ENCODE measurements at places on chromosomes 3 and 15. TPM values are rescaled to one million over a fixed set of nuclear protein-coding genes. Genes with fewer than 3 reads are reported as not detected.

GRCh38 chr15:92243227-92243626 lies 150.5 kb upstream of the ST8SIA2 start:
- DNase-seq = no peak

DNA sequence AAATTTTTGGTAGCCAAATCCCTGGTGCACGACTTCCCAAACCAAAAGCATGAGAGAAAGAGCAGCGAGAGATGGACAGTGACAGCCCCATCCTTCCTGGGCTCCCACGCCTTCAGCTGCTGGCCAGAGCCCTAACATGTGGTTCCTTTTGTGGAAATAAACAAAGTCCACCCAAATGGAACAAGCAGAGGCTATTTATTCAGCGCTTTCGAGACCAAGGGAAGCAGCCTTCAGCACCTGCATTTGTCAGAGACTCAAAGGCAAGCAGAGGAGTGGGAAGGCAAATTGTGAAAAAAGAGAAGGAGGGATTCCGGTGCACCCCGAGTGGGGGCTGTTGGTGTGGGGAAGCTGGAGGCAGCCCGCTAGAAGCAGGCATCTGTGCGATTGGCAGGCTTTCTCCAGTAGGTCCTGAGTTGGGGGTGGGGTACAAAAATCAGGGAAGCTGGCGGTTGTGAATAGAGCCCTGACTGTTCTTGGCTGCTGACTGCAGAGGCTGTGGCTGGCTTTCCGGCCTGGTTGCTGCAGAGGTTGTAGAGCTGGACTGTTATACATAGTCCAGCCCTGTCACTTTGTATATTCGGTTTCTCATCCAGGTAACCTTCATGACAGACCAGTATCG lies 427.2 kb downstream of the OCA2 start:
- DNase-seq = no peak

RTP1 gene
- not detected for polyA plus RNA-seq

MYZAP gene
- polyA plus RNA-seq = 7.2 TPM

DNA sequence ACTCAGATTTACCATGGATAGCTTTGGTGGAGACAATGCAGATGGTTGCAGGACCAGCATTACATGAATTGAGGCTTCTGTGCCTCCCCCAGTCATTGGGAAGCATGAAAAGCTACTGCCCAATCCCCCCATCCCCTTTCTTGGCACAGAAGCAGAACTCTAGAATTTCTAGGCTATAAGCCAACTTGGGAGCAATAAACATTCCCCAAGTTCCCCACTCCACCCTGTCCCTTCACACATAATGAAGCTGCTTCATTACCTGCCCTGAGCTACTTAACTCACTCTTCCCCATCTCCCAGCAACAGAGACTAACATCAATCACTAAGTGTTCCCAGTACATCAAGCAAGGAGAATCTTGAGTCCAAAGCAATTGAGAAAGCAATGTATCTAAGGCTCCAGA lies 164.5 kb downstream of the RORA start:
- no peak for DNase-seq

DNA sequence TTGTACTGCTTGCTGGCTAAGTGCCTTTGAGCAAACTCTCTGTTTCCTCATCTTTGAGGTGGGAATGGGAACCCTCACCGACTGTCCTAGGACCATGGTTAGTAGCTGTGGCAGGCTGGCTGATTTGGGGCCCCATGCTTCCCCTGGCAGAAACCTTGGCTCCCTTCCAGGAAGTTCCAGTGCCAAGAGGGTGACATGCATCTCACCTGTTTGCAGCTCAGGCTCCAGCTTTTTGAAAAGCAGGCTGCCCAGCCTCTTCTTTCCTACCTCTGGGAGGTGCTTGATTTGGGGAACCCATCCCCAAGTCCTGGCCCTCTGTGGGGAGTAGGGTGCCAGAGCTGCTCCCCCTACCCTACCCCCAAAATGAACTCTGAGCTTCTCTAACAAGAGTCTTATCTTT lies 50.8 kb downstream of the RAB11A start:
- no peak for DNase-seq

GPR27 gene
- polyA plus RNA-seq = 9.2 TPM

PRSS50 gene
- polyA plus RNA-seq = 2.0 TPM

DNA sequence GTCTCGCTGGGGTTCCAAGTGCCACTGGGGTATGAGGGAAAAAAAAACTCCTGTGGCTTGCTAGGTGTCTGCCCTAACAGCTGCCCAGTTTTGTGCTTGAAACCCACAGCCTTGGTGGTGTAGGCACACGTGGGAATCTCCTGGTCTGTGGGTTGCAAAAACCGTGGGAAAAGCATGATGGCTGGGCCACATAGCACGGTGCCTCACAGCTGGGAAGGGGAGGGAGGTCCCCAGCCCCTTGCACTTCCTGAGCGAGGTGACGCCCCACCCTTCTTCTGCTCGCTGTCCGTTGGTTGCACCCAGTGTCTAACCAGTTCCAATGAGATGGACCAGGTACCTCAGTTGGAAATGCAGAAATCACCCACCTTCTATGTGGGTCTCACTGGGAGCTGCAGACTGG lies 144.3 kb downstream of the KBTBD8 start:
- DNase-seq = no peak

DCLK3 gene
- polyA plus RNA-seq = 0.79 TPM

GOLGA8K gene
- polyA plus RNA-seq = 0.85 TPM

- DNase-seq = no peak
Measured at GRCh38 chr3:48402281-48402732, 27.6 kb downstream of the PLXNB1 start.

- DNase-seq = no peak
Measured at GRCh38 chr3:121517953-121518655, 27.7 kb downstream of the POLQ start.

DNA sequence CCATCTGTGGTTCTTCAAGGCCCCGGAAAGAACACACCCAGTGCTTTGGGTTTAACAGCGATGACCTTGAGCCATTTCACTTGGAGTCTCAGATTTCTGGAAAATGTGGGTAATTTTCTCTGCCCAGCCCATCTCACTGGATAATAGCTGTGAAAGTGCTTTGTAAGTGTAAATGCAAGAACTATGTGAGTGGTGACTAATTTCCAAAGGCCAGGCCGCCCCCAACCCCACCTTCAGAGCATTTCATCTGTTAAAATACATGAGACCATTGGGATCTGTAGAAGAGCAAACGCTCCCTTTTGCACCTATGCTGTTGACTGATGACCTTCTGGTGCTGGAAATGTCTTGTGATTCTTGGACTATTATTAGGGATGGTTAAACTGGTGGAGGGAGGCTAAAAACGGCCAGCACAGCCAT lies 196.8 kb upstream of the LPP start:
- no peak for DNase-seq

GRCh38 chr3:97353176-97353575 lies 411.4 kb upstream of the ARL6 start:
- no peak for DNase-seq

GRCh38 chr3:13018043-13018451 lies 55.2 kb downstream of the IQSEC1 start:
- no peak for DNase-seq

ANKUB1 gene
- polyA plus RNA-seq = not detected

- DNase-seq = no peak
Measured at GRCh38 chr3:179853176-179853575, 183.6 kb downstream of the PEX5L start.

CRTAP gene
- 183 TPM for polyA plus RNA-seq

DNA sequence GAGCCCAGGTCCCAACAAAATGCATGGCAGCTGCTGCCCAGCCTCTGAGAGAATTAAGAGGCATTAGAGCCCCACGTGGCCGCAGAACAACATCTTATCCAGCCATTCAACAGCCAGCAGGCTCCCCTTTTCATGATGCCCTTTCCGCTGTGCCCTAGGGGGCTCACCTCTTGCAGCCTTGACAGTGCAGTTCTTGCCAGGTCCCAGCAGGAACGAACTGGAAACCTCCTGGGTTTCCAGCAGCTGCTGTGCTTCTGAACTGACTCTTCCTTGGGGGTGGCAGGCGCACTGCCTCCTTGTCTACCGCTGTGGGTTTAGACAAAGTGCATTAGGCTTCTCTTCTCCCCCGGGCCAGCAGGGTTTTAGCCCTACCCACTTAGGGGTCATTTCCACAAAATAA lies 85.2 kb downstream of the FAM174B start:
- DNase-seq = no peak

DNA sequence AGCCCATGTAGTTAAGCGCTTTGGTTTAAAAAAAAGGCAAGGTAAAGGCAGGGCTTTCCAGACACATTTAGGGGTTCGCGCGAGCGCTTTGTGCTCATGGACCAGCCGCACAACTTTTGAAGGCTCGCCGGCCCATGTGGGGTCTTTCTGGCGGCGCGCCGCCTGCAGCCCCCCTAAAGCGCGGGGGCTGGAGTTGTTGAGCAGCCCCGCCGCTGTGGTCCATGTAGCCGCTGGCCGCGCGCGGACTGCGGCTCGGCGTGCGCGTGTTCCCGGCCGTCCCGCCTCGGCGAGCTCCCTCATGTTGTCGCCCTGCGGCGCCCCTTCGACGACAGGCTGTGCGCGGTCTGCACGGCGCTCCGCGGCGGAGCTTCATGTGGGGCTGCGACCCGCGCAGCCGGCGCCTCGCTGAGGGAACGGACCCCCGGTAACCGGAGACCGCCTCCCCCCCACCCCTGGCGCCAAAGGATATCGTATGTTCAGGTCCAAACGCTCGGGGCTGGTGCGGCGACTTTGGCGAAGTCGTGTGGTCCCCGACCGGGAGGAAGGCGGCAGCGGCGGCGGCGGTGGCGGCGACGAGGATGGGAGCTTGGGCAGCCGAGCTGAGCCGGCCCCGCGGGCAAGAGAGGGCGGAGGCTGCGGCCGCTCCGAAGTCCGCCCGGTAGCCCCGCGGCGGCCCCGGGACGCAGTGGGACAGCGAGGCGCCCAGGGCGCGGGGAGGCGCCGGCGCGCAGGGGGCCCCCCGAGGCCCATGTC lies 927 bp downstream of the SMAD6 start:
- no peak for DNase-seq

DNA sequence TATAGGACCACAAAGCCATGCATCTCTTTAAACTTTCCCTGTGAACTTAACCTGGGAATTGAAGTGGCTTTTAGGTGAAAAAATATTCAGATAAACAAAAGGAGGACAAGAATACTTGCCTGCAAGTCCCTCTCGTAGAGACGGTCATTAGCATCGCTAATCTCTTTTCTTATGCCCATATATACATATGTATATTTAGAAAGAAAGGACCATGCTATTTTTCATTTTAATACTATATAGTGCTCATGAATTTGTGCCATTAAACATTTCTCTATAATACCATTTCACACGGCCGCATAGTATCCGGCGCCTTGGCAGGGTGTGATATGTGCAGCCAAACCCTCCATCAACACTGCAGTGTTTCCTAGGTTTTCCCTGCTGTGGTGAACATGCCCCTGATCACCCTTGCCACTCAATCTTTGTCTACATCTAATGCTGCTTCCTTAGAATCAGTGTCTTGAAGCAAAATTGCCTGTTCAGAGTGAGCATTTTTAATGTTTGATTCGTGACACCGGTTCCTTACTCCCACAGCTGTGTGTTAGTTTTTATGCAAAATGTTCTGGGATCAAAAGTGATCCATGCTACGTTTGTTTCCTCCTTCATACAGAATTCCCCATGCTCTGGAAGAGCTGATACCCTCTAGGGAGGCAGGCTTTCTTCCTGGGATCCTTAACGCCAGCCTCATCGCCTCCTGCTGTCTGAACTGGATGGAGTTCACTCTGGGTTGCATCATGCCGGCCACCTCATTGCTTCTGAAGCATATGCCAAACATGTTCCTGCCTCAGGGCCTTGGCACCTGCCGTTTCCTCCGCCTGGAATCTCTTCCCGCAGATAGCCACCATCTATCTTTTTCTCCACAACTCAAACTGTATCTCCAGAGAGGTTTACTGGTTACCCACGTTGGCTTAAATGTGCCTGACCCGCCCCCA lies 118.1 kb downstream of the FBLN2 start:
- no peak for DNase-seq

GRCh38 chr3:38497031-38497430 lies 891 bp downstream of the EXOG start:
- no peak for DNase-seq

VEPH1 gene
- 58.0 TPM for polyA plus RNA-seq

DNA sequence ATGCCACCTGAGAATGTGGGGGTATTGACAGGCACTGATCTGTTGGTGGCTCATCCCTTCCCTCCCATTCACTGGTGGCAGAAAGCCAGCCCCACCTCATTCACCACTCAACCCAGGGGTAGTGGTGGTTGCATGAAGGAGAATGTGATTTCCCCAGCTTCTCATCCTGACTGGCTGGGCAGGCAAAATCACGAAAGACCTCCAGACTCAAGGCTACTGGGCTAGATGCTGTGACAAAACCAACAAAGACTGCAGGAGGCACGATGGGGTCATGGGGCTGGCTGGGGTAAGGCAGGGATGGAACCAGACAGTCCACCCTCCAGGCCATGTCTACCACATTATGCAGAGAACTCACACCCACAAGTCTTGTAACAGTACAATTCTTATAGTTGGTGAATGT lies 33.9 kb downstream of the FSTL1 start:
- DNase-seq = no peak

DNA sequence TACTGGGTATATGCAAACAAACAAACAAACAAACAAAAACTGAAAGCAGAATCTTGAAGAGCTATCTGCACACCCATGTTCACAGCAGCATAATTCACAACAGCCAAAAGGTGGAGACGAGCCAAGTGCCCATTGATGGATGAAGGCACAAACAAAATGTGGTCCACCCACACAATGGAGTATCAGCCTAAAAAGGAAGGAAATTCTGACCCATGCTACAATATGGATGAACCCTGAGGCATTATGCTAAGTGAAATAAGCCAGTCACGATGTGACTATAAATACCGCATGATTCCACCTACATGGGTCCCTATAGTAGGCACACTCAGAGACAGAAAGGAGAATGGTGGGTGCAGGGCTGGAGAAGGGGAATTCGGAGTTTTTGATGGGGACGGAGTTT lies 24.1 kb downstream of the XPC start:
- no peak for DNase-seq

DNA sequence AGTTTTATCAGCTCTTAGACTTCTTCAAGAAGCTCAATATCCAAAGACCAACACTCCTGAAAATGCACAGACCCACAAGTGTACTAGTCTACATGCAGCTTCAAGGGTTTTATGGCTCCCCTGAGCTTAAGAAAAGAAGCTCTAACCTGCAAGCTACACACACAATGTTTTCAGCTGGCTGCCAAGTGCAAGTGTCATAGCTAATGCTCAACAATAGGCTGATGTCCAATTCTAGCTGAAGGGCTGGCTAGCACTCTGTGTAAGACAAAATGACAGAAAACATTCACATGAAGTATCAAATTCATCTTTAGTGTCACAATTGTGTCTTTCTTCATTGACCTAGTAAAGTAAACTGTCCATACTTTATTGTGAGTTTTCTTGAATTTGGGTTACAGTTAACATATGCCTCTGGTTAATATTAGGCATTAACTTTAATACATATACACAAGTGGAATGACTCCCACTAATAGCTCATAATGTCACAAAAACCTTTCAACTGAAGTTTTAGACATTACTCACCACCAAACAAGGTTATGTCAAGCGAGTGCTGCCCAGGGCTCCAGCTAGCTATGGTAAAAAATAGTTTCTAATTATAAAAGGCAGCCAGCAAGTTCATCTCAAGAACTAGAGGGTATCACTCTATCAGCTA lies 15.1 kb downstream of the ABI3BP start:
- DNase-seq = no peak

SLC25A26 gene
- polyA plus RNA-seq = 31.9 TPM

DNA sequence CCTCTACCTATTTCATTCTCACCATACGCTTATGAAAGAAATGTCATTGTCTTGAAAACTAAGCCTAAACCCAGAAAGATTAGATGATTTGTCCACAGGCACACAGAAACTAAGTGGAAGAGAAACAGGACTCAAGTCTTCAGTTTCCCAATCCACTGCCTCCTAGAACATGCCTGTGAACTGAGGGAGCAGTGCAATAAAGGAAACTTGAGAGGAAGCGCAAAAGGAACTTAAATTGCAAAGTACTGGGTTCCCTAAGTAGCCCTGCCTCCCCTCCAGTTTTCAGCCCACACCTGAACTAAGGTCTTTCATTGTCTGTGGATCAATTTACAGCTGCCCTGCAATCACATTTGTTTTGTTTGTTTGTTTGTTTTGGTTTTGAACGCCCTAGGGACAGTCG lies 56.7 kb upstream of the TSEN2 start:
- no peak for DNase-seq
